Fibroblast of skin of right quadriceps (primary cell): ENCODE measurements at places on chromosomes 12 and 14.
A peak's percentile ranks its signal among the peaks of the same experiment; 100 is the strongest.

DNA sequence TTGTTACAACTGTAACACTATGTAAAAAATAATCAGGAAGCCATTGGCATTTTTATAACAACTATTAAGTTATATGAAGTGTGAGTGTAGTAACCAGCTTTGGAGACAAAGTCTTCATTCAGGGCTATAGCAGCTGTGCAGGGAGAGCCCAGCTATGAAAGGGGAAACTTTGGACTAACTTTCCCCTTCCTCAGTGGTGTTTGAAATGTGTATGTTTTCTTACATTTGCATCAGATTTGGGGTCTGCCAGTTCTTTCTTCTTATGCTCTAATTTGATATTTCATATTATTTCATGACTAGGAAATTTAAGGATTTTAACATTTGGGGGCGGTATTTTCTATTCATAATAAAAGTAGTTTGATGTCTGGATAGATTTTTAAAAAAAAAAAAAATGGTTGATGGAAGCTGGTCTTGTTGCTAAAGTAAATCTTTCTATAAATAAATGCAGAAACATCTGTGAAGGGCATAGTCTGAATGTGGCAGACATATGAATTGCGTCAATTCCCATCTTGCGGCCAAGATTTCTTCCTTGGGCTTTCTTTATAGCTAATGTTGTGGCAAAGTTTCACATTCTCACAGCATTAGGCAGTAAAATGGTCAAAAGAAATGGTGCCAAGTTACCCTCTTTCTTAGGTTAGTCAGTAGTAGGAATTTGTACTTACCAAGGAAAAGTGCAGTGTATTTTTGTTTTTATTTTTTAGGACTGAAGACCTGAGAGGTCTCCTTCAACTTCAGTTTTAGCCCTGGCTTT lies 35.6 kb downstream of the RASSF8 start:
- peak; percentile 96 for DNase-seq

DNA sequence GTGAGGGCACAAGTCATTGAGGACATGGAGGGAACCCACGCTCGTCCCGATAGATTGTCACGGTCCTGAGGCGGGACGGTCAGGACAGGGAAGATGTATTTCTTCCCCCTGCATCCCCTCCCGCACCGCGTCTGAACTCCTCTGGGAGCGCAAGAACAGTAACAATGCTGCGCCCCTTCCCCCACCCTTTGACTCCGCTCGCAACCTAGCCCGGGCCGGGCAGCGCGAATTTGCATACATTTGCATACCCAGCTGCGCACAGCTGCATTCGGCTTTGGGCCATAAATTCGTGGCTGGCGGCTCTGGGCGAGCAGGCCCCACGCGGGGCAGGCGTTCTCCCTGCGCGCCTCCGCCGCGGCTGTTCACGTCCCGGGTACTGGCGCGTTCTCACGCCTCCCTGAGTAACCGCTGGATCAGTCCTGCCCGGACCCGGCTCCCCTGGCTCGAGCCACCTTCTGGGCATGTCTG lies 29.0 kb upstream of the SMUG1 start:
- no peak for DNase-seq

- DNase-seq: peak; percentile 39
Measured at GRCh38 chr14:72686101-72686500, 207.8 kb downstream of the DPF3 start.

- no peak for DNase-seq
Measured at GRCh38 chr14:69701291-69701690, 65.7 kb upstream of the SRSF5 start.

DNA sequence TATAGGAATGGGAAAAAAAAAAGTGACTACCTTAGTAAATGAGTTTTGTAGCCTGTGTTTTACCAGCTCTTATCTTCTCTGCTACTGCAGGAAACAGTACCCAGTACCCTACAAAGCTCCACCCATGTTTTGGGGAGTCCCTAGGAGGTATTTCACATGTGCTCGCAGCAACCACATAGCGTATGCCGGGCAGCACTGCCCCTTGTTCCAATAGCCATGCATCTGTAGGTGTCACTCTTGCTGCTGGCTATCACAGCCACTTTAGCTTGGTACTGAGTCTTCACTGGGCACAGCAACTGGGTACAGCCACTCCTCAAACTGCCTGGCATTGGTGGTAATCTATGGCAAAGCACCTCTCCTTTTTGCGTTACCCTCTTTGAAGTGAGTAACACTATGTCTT lies 2.0 kb upstream of the MDM1 start:
- DNase-seq: no peak

DNA sequence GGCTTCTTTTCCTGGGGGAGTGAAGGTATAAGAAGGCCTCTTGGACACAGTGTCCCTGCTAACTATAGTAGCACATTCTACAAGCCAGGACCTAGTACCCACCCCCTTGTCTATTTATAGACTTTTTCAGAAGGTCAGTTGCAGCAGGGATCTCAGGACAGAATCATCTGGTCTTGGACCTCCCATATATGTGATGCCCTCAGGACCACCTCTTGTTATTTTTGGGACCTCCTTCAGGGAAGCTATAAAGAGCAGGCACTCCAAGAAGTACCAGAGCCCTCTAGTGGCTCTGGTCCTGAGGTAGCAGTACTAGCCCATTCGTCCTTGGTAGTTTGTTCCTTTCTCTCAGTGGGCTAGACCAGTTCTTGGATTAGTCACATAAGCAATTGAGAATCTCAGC lies 4.3 kb downstream of the COQ10A start:
- DNase-seq: peak; percentile 23

DNA sequence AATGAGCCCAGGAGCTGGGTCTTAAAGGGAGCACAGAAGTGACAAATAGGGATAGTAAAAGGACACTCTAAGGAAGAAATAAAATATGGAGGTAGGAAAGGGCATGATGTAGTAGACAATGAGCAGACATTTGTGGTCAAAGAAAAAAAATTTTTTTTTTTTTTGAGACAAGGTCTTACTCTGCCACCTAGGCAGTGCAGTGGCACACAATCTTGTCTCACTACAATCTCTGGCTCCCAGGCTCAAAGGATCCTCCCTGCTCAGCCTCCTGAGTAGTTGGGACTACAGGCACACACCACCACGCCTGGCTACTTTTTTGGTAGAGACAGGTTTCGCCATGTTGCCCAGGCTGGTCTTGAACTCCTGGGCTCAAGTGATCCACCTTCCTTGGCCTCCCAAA lies 8.5 kb downstream of the FKBP3 start:
- no peak for DNase-seq

DNA sequence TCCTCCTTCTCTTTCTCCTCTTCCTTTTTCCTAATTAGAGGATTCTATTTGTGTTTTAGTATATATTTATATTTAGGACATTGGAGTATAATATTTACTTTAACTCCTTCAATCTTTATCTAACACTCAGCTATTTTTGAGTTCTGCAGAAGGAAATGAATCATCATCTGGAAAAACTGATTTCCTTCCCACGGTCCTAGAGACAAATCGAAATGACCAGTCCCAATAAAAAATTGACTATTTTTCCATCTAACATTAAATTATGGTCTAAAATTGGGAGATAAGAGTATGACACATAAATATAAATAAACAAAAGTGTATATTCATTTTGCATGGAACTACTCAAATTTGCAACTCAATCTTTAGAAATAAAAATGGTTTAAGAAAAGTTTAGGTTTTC lies 167.4 kb downstream of the TMTC3 start:
- peak; percentile 65 for DNase-seq

GRCh38 chr14:69540654-69541335 lies 33.9 kb downstream of the CCDC177 start:
- no peak for DNase-seq

DNA sequence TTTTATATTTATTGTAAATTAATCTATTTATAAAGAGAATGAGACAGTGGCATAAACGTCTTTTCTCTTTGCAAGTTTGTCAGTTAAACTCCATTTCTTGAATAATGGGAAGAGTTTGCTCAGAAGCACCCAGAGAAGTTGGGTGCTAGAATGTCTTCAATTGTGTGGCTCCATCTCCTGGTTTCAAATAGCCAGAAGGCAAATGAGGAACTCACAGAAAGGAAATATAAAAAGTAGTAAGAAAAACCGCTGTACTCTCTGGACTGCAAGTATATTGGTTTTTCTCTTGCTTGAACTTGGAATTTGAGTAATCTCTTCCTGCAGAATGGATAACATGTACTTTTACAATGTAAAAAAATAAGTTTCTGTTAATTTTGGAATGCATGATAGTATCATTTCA lies 217.5 kb downstream of the DPY19L2 start:
- DNase-seq: no peak

- no peak for DNase-seq
Measured at GRCh38 chr12:92543359-92543758, 159.4 kb upstream of the PLEKHG7 start.

DNA sequence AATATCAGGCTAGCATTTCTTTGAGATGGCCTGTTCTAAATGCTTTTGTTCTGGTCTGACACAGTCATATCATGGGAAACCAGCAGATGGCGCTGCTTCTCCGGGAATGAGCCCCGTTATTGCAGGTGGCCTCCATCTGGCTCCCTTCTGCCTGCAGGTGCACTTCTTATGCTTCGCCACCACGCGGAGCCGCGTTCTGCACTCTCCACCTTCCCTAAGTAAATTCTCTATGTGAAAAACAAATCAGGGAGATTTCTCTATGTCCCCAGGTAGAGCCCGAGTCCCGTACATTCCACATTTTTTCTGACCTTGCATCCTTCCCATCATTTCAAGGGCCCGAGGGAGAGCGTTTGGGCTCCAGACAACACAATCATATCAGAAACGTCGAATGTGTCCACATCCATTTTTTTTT lies 26.2 kb downstream of the GLRX5 start:
- peak; percentile 66 for DNase-seq

- DNase-seq: no peak
Measured at GRCh38 chr14:77324816-77325745, 4.2 kb downstream of the GSTZ1 start.

GRCh38 chr14:55926007-55926406 lies 192.2 kb upstream of the PELI2 start:
- DNase-seq: no peak

DNA sequence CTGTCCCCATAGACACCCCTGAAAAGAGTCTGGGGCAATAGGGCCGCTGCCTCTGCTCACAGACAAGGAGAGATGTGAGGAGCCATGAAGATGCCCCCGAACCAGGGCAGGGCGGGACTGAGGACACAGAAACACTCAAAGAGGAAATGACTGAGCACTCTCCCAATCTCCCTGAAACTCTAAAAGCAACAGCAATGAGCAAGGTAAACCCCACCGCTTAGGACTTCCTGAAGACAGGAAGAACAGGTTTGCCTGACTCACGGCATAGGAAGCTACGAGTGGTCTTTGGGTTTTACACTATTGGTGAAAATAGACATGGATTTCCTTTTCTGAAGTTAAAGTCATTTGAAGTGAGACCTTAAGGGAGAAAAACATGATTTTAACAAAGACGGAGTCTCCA lies 32.5 kb downstream of the STX2 start:
- no peak for DNase-seq

GRCh38 chr14:71764701-71765382 lies 167.4 kb upstream of the RGS6 start:
- no peak for DNase-seq

- peak; percentile 81 for DNase-seq
Measured at GRCh38 chr12:105507311-105508038, 177.0 kb downstream of the C12orf75 start.

GRCh38 chr12:16389594-16389993 lies 42.1 kb downstream of the MGST1 start:
- DNase-seq: peak; percentile 57

- DNase-seq: no peak
Measured at GRCh38 chr12:132634411-132634990, 15.9 kb downstream of the P2RX2 start.

DNA sequence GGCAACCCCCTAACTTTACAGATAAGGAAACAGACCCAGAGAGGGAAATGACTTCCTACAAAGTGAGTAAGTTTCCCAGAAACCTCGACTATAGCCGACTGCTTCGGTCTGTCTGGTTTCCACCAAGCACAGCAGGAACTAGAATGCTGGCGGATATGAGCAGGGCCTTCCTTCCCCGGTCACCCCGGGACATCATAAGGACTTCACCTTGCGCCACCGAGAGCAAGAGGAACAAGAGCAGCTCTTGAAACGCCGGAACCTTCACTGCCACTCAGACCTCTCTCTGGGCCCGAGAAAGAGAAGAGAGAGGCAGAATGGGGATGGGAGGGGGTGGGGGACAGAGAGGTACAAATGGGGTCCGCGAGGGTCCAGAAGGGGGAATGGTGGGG lies 29.4 kb upstream of the GPR68 start:
- no peak for DNase-seq
